ENCODE measurements at places on chromosomes 4 and X.

DNA sequence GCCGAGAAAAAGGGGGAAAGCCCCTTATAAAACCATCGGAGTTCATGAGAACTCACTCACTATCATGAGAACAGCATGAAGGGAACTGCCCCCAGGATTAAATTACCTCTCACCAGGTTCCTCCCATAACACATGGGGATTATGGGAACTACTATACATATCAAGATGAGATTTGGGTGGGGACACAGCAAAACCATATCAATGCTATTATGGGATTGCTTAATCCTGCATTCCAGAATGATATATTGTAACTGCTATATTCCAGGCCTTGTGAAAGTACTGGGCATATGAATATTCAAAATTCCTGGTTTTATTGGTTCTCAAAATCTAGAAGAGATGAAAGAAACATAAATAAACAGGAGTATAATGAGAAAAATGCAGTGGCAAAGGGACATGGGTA, 29.3 kb downstream of the NPY1R start:
- no peak for DNase-seq

DNA sequence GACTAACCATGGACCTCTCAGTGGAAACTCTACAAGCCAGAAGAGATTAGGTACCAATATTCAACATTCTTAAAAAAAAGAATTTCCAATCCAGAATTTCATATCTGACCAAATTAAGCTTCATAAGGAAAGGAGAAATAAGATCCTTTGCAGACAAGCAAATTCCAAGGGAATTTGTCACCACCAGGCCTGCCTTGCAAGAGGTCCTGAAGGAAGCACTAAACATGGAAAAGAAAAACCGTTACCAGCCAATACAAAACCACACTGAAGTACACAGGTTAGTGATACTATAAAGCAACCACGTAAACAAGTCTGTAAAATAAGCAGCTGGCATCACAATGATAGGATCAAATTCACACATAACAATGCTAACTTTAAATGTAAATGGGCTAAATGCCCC, 156.6 kb downstream of the FAM13A start:
- no peak for DNase-seq

DNA sequence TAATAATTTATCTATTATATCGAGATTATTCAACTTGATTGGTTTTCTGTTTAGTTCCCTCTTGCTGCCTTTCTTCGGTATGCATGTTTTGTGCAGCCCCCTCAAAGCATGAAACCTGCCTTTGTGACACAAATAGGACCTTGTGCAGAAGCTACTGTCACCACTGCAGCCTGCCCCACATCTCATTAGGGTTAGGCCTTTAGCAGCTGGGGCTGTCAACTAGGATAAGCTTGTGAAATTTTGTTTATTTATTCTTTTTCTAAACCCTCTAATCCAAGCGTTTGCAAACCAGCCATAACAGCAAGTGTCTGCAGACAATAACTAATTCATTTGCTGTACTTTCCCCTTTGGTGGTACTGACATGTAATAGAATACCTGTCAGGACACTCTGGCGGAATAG, 258.9 kb downstream of the RCHY1 start:
- DNase-seq = no peak

DNA sequence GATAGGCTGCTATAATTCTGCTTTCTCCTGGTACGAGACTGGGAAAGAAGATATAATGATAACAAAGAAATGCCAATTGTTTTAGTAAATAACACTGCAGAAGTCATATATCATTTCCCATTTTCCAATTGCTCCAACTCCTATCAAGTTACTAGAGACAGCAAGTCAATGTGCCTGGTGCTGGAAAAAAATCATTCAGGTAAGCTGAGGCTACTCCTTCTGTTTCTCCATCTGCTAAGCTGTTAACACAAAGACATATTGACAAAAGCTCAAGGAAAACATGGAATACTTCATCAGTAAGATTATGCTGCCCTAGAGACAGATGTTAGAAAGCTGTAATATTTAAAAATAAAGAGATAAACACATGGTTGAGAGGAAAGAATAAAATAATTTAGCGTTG, 10.0 kb downstream of the NAA11 start:
- no peak for DNase-seq

DNA sequence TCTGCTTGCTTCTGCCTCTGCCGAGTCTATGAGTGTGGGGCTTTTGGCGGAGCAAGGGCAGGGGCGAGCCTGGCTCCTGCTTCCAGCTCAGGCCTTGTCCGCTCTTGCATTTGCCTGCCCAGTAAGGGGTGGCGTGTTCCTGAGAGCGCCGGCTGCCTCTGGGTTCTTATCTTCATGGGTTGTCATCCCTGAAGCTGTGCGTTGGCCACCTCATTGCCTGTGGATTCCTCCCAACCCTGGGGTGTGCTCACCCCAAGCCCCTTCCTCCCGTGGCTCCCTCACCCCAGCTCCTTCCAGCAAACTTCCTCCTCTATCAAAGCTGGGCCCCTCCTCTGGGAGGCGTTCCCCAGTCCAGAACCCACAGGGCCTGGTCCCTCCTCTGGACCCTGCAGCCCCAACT, 17.5 kb downstream of the SH3BP2 start:
- DNase-seq = no peak

DNA sequence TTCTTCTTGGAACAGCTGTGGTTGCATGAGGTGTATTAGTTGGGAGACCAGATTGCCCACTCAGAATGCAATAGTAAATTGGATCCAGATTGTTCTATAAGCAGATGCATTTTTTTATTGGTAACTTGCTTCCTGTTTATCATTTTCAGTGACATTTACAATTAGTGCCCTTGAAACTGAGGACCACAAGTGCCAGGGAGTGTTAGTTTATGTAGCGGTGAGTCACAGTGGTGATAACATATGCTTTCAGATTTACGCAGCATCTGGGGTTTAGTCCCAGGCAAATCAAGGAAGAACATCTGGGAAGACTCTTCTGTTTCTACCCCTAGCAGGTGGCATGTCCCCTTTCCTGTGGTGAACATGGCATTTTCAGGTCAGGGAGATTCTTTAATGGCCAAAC, 24.1 kb downstream of the FRMPD4 start:
- DNase-seq = no peak

GRCh38 chrX:97806238-97806637, 922.5 kb downstream of the RPA4 start:
- DNase-seq = no peak

- no peak for DNase-seq
Observed at GRCh38 chr4:139602776-139603360, 46.8 kb upstream of the SETD7 start.

DNA sequence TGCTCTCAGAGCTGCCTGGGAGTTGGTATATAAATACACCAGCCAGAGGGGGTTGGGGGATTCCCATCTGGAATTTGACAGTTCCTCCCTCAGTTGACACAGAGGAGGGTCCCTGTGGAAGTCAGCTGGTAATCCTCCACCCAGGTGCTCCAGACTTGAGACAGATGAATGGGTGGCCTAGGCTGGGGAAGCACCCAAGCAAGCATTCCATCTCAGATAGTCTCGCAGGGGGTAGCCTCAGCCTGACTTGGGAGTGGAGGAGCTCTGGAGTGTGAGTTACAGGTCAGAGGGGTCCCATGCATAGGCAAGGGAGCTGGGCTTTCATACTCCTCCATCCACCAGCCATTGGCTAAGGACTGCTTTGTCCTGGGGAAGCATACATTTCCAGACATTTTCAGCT, 229.3 kb upstream of the BCOR start:
- no peak for DNase-seq

DNA sequence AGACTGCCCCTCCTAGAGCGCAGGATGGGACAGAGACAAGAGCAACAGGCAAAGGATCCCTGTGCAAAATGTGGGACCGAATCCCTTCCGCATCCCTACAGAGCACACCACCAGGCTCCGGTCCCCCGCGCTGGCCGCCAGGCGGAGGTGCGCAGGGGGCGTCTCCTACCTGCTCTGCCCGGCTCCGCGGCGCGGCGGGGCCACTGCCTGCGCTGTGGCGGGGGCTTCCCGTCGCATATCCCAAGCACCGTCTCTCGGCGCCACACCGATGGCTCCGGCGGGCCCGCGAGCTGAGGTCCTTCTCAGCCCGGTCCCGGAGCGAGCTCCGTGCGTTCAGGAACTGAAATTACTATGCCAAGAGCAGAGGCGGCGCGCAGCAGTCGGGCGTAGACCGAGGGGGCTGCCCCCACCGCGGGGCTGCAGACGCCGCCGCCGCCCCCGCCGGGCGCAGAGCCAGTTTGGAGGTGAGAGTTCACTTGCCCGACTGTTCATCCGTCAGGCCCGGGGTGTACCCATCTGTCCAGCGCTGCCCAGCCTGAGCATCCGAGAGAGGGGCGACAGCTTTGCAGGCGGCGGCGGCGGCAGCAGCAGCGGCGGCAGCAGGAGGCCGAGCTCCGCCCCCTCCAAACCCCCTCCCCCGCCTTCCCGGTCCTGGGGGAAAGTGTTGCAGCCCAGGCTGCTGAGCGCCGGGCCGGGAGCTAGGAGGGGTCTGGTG, at the start of gene GPRIN3:
Gene GPRIN3, minus strand, starts transcription at position 355 of the 715 bp plus-strand sequence. CDS start 57,690 bp downstream, outside the sequence.
- DNase-seq = no peak

DNA sequence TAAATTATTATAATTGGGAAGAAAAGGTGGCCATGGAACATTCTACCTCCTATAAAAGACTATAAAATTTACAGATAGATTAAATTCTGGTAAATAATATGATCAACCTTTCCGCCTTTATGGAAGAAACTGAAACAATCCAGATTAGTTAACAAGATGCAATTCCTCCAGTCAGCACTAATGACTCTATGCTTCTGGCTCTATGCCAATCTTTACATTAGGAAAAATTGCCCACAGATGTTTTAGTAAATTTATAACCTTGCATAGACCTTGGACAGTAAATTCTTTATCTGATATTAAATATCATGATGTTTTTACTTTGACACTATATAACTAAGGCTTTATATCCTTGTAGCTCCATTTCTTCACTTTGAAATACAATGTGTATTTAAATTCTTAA, 2302.5 kb downstream of the ARAP2 start:
- no peak for DNase-seq

- DNase-seq = no peak
Observed at GRCh38 chr4:159271856-159272255, 169.0 kb downstream of the RAPGEF2 start.

DNA sequence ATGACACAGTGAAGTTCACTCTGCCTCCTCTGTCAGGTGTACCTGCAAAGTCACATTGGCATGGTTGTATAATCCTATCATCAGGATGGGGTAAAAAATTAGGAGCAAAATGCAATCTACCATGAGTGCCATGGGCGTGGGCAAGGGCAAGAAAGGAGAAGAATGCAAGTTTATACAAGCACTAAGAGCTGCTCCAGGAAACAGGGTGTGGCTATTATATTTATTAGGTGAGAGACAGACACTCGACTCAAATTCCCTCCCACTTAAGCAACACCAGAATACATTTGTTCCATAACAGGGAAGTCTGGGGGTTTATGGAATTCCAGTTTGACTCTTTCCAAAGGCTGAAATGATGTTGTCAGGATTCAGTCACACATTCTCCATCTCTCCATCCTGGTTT, 378.8 kb downstream of the BCOR start:
- DNase-seq = no peak

DNA sequence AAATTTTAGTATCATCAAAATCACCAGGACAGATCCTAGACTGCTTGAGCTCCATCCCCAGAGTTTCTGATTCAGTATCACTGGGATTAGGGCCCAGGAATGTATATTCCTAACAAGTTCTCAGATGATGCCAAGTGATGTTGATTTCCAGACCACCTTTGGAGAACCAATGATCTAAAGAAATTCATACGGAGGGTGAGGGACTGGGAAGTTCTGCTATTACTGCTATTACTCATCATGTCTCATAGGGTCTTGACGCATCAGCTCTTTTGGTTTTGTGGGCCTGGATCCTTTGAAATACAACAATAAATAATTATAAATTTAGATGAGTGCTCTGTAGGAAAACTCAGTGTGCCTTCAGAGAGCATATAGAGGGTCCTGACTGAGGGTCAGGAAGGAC, 59.8 kb upstream of the LGI2 start:
- no peak for DNase-seq

- DNase-seq = no peak
Observed at GRCh38 chr4:14855719-14856061, 146.6 kb upstream of the CPEB2 start.

GRCh38 chr4:111855308-111855707, 289.9 kb upstream of the FAM241A start:
- no peak for DNase-seq

DNA sequence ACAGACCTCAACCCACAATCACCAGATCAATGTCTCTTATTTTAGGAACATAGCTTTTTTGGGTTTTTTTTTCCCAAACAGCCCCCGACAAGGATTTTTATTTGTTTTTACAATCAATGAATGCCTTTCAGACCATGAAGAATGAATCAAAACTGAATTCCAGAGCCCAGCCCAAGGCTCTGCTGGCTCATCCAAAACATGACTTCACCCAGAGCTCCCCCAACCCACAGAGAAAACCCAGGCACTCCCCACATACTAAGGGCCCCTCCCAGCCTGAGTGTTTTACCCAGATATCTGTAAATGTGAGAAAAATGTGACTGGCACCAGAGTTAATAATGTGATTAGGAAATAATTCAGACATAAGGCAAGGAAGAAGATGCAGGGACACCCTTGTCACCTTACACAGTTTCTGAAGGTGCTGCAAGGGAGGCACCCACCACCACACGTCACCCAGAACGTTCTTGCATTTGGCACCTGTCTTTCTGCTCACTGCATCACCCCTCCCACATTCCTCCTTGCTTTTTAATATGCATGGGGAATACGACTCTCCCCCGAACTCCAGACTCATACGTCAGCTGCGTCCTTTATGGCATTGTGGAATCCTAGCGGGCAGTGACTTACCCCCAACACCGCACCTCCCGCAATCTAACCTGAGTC, 47.8 kb upstream of the C4orf50 start:
- no peak for DNase-seq

GRCh38 chrX:10199212-10199611, 42.4 kb downstream of the CLCN4 start:
- DNase-seq = no peak

DNA sequence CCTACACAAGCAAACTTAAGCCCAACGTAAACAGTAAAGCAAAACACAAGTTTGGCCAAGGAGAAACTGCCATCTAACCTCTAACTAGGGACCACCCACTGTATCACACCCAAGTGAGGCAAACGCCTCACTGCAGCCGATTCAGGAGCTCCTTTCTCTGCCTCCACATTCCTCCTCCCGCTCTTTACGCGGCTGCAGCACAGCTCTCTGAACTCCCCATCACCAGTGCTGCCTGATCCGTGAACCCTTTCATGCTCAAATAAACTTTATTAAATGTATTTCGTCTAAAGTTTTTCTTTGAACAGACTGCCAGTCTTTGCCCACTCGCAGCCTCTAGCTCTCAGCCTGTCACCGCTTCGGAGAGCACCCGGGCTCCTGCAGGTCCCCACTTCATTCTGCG, 6.5 kb downstream of the PNMA6E start:
- DNase-seq = no peak

DNA sequence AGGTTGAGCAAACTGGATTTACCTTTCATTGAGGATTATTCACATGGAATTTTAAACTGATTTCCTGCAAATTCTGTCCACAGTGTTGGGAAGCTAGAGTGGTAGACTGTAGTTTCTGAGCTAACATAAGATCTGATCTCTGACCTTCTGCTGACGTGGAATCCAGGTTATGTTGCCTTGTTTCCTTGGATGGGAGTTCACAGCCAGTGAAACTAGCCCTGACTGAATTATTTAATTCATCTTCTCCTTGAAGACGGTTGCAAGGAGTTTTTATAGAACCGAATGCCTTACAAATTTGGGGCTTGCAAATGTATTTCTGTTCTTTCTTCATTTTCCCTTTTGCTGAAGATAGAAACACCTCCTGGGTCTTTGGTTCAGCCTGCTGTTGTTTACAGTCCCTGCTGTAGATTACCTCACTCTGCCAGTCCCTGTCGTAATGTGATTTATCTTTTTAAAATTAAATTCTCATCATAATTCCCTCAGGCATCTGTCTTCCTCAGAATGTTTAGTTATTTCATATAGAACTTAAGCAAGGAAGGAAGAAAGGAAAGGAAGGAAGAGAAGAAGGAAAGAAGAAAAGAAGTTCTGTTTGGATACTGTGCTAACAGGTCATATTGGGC, 113.9 kb downstream of the CEP135 start:
- DNase-seq = no peak
